Mammary microvascular endothelial cell (primary cell): ENCODE measurements at places on chromosomes 5 and 9. TPM values are rescaled to one million over a fixed set of nuclear protein-coding genes. Genes with fewer than 3 reads are reported as not detected.

CER1 gene
- total RNA-seq = not detected in 2 replicates

TSSK1B gene
- total RNA-seq = not detected in 2 replicates

PCDHB13 gene
- 0.30 and 0.33 TPM in 2 replicates for total RNA-seq

TAS2R1 gene
- total RNA-seq = not detected in 2 replicates

FAXDC2 gene
- total RNA-seq = 2.3 and 2.9 TPM in 2 replicates

GBA2 gene
- 26.6 and 29.1 TPM in 2 replicates for total RNA-seq

STARD4 gene
- 58.1 and 65.6 TPM in 2 replicates for total RNA-seq

NPR3 gene
- under 0.01 and 0.05 TPM in 2 replicates for total RNA-seq

ADAMTS2 gene
- 0.27 and 0.30 TPM in 2 replicates for total RNA-seq

DMXL1 gene
- 16.0 and 22.1 TPM in 2 replicates for total RNA-seq
